ENCODE measurements at places on chromosomes 7 and 10.

DNA sequence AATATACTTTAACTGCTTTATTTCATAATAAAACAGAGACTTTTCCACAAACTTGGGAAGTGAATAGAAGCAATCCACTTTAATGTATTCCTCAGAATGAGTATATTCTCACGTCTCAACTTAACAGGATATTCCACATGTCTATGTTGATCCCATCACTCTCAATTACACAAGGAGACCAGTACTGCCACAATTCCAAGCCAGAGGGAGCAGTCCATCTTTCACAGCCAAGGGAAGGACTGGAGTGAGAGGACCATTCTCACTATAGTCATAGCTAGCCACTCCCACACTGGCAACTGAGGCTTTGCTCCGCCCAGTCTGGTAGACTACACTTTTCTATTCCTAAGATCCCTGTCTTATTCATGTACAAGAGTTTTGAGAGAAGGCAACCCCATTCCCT, 553.9 kb downstream of the CNTNAP2 start:
- DNase-seq: no peak

DNA sequence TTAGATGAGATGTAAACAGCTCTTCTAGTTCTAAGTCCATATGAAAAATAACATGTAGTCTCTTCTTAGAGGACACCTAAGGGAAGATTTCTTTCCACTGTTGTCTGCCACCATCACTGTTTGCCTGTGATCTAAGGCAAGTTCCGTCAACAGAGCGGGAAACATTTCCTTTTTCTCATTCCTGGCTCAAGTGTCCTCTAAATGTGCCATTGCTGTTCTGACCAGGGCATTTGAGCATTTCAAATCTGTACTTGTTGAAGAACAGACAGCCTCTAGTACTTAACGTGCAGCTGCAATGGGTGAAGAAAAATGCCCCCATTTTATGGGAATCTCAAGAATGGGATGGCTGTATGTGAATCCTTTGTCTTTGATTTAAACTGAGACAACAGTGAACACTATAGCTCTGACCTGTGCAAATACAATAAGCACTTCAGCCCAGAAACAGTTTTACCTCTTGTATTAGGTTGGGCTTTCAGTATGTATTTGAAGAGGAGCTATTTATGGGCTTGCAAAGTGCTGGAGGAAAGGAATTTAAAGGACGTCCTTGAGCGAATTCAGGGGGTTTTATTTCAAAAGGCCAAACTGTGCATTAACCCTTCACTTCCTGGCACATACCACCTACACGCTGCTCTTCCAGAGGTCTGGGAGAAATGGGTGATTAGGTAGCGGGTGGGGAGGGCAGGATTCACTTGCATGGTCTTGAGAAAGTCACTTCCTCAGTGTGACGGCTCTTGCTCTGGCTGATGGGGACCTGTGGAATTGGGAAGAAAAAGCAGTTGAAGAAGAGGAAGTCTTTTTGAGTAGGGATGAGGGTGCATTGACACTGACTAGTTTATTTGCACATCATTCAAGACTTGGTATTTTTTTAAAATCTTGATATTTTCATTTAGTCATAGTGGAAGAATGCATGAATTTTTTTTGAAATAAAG, 66.1 kb downstream of the THNSL1 start:
- DNase-seq: no peak

DNA sequence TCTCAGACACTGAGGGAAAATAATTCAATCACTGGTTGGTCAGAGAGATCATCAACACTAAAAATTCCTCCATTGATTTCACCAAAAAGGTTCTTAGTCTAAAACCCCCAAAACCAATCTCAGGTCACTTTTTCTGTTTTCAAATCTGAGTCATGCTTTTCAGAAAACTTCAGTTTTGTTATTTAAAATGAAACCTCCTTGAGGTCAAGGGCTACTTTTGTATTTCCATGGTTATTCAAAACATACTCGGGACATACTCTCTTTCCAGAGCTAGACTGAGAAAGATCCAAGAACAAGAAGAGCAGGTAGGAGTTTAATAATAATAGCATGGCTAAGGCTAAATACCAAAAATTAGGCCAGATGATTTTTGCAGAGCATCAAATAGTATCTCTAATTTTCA, 152.8 kb downstream of the SDHAF3 start:
- DNase-seq: no peak

DNA sequence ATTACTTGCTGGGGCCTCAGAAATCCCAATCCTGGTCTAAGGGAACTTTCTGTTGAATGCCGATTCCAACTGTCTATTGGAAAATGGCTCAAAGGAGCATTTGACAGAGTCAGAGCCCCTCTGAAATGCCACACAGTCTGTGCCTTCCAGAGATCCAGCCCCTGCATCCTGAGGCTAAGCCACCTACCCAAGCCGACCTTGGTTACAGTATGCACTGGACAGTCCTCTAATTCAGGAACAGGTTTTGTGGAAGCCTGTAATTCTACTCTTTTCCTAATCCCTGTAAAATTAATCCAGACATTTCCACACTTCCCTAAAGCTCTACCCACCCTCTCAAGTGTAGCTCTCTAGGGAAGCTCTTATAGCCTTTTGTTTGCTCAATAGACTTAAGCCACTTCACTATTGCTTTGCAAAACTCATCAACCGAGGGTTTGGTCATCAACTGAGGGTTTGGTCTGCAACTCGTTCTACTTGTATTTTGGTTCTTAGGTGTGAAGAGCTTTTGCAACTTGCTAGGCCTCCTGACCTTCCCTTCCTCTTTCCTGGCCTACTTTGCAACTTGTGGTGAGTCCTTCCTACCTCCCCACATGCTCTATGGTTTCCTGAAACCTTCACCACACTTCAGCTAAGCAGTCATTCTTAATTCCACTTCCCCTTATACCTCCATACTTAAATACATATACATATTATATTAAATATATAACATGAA, 364.8 kb downstream of the SFMBT2 start:
- no peak for DNase-seq

- DNase-seq: no peak
Measured at GRCh38 chr7:30562498-30562897, 32.2 kb upstream of the GARS1 start.

GRCh38 chr10:85318809-85319807, 990.7 kb downstream of the CCSER2 start:
- no peak for DNase-seq
